ENCODE measurements at places on chromosomes 1 and 21.

GRCh38 chr1:187696073-187696472 is 867.3 kb downstream of the PLA2G4A start:
- DNase-seq: no peak

- no peak for DNase-seq
Observed at GRCh38 chr1:36367066-36367465, 18.7 kb downstream of the STK40 start.

DNA sequence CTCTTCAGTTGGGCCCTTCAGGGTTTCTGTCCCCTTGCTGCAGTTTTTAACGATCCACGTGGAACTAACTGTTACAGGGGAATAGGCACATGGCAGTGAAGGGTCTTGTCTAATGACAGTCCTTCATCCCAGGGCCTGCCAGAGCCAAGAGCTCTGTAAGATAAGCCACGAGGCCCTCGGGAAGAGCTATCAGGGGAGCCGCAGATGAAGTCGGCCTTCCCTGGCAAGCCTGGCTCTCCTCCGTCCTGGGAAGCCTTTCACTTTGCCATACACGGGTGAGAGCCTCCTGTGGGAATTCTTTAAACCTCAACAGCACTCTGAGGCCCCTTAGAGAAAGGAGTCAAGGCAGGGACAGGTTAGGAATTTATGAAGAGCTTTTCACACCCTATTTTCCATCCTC is 29.0 kb downstream of the ACP6 start:
- no peak for DNase-seq

- no peak for DNase-seq
Observed at GRCh38 chr21:35189077-35189863, 140.2 kb upstream of the RUNX1 start.

DNA sequence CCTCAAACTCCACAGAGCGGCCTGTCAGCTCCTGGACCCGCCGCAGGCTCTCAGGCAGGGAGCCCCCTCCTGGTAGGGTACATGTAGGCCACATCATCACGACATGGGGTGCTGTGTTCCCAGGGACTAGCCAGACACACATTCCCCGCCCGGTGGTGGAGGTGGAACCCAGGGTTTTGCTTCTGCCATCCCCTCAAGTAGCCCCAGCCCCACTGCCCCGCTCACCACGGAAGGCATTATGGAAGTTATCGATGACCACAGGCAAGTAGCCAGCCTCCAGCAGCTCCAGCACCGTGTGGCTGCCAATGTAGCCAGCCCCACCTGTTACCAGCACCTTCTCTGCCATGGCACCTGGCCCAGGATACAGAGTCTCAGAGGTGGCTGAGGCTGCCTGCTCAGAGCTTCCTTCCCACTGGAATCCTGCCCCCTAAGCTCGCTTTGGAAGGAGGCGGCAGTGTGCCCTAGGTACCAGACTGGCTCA is 1.9 kb downstream of the GALE start:
- no peak for DNase-seq

DNA sequence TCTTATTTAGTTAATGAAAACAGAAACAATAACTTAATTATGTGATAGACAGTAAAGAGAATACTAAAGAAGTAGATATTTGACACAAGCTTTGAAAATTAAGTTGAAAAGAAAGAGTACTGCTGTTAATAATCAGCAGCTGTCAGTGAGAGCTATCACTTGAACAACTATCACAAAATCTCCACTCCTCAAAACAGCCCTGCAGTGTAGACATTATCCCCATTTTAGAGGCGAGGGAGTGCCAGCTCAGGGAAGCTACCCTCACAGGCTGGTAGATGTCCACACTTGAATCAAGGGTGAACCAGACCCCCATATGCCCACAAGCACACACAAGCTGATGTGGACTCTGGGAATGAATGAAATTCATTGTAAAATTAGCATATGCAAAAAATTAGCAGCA is 248.8 kb downstream of the RHOU start:
- no peak for DNase-seq

- no peak for DNase-seq
Observed at GRCh38 chr1:8095584-8095983, 69.5 kb upstream of the ERRFI1 start.

DNA sequence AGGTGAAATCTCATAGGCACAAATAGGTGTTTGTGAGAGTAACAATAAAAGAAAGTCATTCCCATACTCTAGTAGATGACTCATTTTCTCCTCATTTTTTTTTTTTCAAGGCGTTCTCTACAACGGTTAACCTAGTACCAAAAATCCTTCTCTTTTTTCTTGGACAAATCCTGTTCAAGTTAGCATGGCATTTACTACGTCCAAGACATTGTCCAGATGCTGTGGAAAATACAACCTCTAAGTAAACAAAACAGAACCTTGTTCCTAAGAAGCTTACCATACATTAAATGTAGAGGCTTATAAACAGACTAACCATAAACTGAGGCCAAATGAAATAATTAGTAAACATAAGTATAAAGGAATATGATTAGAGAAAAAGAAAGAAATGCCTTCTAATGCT is 76.2 kb upstream of the RGS4 start:
- no peak for DNase-seq

DNA sequence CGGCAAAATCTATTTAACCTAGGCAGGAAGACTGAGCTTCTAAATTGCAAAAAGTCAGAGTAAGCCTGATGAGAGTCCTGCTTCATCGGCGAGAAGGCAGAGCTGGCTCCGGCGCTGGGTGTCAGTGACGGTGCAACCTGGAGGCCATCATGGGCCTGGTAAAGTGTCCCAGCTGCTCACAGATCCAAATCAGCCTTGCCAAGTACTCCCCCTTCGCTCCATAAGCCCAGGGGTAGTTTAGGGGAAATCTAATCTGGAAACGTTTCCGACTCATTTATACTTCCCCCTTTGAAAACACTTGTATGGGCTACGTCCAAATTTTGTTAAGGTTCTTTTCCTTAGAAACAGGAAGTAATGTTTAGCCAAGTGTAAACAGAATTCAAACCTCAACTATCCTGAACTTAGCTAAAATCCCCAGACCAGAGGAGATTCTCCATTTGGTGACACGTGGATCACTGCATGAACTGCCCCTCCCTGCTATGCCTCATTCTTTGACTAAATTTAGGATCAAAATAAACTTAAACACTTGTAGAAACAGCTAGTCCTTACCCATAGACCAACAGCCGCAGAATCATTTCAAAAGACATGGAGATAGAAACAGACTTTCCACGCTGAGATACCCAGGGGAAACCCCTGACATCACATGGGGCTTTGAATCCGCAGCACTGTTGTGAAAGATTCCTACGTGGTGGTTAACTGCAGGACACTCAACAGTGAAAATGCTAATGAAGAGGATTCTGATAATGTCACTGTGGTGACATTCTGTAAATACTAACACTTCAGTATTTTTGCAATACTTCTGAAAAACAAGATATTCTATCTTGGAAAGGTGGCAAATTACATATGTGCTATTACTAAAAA is 172.7 kb downstream of the TGFBR3 start:
- no peak for DNase-seq

DNA sequence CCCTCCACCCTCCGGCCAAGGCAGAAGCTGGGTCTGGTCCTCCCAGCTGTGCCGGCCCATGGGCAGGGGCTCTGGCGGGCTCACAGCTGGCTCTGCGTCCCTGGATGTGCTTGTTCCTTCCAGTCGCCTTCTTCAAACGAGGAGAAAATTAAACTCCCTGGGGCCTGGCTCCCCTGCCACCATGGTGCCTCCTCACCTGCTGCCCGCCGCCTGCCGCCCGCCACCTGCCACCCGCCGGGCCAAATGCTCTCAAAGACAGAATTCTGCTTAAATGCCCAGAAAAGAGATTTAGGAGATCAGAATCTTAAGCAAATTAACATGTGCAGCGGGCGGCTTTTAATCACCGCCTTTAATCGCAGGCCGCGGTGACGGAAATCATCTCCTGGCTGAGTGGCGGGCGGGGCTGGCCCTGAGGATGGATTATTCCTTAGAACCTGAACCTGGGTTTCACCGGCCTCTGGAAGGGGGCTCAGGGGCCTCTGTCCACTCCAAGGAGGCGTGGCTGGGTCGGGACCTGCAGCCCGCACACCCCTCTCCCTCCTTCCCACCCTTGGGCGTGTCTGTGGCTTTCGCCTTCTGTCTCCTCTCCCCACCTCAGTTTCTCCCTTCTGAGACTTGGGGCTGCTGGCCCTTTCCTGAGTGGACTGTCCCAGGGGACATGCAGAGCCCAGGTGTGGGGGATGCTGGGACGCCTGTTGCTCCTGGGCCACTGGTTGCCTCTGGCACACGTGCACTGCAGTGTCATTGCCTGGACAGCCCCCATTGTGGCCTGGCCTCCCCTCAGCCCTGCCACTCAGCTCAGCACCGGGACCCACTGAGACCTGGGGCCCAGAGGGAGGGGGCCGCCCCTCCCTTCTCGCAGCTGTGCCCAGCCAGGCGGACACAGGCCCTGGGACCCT is 10.5 kb upstream of the PLCH2 start:
- no peak for DNase-seq

DNA sequence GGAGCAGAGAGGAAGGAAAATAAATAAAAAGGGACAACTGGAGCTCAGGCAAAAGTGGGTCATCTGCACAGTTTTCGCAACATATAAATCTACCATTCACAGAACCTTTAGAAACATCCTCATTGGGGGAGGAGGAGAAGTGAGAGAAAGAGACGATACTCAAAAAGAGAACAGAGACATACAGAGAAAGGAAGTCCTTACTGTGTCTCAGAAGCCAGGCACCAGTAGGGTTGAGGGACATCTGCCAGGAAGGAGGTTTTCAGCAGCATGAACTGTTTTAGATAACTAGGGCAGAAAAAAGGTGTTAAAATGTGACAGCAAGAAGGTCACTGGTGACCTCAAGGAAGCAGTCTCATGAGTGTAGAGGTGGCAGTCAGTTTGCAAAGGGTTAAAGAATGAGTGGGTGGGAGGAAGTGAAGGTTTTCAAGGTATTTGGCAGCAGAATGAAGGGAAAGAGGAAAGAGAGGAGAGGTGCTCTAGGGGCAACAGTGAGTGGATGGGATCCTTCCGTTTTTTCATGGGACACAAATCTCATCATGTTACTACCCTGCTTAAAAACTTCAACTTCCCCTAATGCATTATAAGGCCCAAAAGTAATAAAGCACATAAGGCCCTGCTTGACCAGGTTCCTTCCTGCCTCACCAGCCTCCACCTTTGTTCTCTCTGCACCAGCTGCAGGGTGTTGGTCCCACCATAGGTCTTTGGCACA is 9.5 kb downstream of the JAK1 start:
- no peak for DNase-seq

GRCh38 chr1:148010527-148010926 is 82.3 kb downstream of the GPR89B start:
- DNase-seq: no peak

DNA sequence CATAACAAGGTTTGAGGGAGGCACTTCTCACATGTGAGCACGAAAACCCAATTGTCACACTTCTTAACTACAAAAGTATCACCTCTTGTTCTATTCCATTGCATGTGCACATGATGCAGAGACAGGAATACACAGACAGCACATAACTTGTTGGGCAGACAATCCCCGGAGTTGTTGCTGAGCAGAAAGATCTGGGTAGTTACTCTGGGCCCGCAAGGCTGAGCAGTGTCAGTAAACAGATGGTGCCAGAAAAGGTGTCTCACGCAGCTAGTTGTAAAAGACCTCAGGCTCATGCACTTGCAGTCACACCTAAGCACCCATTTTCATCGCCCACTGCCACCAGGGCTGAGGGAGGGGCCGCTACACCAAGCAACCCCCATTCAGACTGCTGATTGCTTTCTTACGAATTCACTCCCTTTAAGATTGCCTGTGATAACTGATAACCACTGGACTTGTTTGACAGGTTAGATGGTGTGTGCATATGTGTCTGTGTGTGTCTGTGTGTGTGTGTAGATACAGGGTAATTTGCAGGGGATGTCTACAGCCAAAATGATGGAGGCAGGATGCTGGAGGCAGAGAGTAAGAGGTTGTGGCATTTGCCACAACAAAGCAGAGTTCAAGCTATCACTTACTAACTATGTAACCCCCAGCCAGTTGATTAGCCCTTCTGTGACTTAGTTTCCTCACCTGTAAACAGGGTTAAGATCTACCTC is 4.2 kb downstream of the LGR6 start:
- no peak for DNase-seq

DNA sequence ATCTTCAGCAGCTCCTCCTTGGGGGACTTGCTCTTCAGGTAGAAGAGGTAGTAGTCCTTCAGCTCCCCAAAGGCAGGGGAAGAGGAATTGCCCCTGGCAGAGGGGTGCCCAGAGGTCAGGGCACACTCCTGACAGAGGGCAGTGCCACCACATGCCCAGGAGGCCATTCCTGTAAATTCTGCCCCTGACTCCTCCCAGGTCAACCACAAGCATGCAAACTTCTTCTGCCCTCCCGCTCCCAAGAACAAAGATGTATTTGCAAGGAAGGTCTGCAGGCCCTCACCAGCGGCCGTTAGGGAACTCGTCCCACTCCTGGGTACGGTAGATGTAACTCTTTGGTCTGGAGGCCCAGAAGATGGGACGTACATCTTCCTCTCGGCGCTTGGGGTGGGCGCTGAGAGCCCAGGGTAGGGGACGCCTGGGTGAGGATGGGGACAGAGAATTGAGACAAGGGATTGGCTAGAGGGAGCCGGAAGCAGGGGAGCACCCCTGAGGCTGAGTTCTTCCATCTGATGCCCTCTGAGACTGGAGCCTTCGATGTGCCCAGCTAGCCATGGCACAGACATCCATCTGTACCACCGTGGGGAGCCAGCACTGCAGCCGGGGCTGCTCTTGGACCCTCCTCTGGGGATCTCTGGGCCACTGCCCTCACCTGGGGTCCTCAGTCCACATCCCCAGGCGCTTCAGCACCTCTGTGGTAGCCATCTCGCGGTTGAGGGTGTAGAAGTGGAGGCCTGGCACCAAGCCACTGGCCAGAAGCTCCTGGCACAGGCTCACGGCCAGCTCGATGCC is 11.1 kb downstream of the MTHFR start:
- no peak for DNase-seq

GRCh38 chr1:157035121-157035520 is 10.4 kb downstream of the ARHGEF11 start:
- DNase-seq: no peak

- no peak for DNase-seq
Observed at GRCh38 chr21:46366966-46367365, 43.0 kb downstream of the PCNT start.

DNA sequence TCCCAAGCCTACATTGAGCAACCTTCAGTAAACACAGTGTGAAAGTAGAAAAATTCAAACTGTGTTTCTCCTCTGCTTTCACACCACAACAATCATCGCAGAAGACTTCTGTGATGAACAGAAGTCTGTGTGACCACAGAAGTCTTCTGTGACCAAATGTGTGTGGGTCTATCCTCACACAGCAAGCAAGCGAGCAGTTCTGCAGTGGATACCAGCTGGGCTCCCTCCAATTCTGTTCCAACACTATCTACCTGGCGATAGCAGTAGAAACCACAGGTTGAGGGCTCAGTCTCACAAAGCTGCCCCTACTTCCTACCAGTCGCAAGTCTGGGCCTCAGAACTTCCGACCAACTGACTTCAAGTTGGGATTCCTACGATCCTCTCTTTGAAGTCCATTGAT is 21.0 kb upstream of the RAP1A start:
- no peak for DNase-seq

All from posterior cingulate gyrus (tissue), 11 donors.